Common myeloid progenitor, CD34-positive (primary cell): ENCODE measurements at places on chromosomes 4 and X.

DNA sequence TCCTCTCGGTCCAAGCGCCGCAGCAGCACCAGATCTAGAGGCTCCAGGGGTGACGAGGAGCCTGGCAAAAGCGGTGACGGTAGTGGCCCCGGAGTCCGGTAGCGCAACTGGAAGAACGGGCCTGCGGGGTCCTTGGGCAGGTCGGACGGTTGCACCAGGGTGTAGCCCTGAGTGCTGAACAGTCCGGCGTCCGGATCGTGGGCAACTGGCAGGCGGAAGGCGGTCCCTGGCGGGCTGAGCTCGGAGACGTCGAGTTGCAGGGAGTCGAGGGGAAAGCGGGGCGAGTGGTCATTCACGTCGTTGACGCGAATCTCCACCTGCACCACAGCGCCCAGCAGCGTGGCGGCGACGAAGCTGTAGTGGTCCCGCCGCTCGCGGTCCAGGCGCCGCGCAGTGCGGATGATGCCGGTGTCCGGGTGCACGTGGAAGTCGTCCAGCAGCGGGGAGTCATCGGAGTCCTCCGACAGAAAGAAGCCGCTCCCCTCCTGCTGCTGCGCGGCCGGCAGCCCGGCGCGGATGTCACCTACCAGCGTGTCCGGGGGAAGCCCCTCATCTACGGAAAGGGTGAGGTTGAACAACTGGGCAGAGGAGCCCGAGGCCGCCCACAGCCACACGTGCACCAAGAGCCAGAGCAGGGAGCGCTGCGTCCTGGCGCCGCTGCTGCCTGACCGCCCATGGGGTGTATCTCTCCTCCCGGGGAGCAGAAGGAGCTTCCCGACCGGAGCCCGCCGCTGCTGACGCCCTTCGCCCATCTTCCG lies 837 bp downstream of the DCHS2 start:
- H3K27me3 ChIP-seq, result peaks cover 89% of the 10 kb centered on the region
- peak; percentile 8 for DNase-seq
- H3K4me1 ChIP-seq, result peaks cover 10% of the 10 kb centered on the region
- peak overlapping the region; percentile 65 for H3K4me3 ChIP-seq
- H3K36me3 ChIP-seq, result no peaks in the 10 kb centered on the region

DNA sequence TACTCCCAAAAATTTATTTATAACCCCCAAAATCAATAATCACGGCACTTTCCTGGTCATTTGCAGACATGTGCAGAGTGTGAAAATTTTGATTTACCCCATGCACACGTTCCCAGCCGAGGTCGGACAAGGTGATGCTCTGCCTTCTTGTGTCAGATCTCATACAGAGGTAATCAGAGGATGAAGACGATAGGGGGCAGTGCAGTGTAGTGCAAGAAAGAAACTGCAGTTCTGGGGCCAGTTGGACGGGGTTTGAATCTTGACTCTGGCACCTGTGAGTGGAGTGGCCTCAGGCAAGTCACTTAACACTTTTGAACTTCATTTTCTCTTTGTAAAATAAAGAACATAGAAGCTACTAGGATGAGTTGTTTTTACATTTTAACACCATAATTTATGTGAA lies 88.4 kb downstream of the FRMPD3 start:
- H3K27me3 ChIP-seq, result no peaks in the 10 kb centered on the region
- no peaks in the 10 kb centered on the region for H3K36me3 ChIP-seq
- DNase-seq, result peak; percentile 59
- no peaks in the 10 kb centered on the region for H3K4me1 ChIP-seq
- H3K27ac ChIP-seq, result no peak overlapping the region
- no peak overlapping the region for H3K4me3 ChIP-seq

DNA sequence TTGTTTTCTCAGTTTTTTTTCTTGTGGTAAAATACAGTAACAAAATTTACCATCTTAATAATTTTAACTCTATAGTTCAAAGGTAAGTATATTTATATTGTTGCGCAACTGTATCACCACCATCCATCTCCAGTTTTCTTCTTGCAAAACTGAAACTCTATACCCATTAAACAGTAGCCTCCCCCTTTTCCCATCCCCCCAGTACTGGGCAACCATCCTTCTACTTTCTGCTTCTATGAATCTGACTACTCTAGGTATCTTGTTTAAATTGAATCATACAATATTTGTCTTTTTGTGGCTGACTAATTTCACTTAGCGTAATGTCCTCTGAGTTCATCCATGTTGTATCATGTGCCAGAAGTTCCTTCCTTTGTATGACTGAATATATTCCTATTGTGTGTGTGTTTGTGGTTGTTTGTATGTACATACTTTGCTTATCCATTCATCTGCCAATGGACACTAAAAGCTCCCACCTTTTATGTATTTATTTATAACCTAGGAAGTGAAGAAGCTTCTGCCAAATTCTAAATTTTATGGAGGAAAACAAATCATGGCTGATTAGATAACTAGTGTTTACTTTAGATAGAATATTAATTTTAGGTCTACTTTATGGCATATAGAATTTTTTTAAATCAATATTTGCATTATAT lies 10.0 kb downstream of the ABHD18 start:
- DNase-seq, result no peak
- H3K27me3 ChIP-seq, result no peaks in the 10 kb centered on the region
- no peaks in the 10 kb centered on the region for H3K4me1 ChIP-seq
- no peak overlapping the region for H3K27ac ChIP-seq
- H3K4me3 ChIP-seq, result no peak overlapping the region
- H3K36me3 ChIP-seq, result peaks cover 14% of the 10 kb centered on the region

DNA sequence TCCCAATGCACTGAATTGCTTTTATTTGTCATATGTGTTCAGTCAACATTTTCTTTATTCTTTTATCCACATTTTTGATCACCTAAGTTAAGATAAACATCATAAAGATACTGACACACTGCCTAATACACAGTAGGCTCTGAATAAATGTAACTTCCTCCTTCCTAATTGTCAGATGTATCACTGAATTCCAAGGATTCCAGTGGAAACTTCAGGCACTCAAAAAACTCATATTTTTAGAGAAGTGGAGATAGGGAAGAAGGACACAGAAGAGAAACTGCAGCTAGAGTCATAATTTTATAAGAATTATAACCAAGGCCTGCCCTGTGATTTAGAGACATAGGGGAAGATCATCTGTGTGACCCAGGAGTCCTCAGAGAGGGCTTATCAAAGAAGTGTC lies 753.3 kb downstream of the ADGRL3 start:
- no peak overlapping the region for H3K4me3 ChIP-seq
- no peaks in the 10 kb centered on the region for H3K27me3 ChIP-seq
- DNase-seq, result no peak
- H3K36me3 ChIP-seq, result no peaks in the 10 kb centered on the region
- no peaks in the 10 kb centered on the region for H3K4me1 ChIP-seq

DNA sequence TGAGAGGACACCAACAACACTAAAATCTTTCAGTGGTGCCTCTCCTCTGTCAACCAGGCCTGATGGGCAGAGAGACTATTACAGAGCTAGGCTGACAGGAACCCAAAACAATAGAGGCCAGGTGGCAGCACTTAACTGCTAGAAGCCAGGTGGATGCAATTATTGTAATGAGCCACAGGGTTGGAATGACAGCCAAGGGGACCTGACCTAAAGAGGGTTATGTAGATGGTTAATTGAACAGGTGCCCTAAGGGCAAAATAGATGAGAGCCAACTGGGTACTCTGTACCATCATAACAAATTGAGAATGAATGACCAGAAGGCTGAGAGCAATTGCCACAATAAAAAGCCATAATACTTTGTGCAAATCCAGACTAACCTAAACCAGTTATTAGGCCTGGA lies 24.7 kb upstream of the FRAS1 start:
- H3K27ac ChIP-seq, result no peak overlapping the region
- DNase-seq, result no peak
